MG63 (cell line): ENCODE measurements at places on chromosomes 13 and 19. TPM values are rescaled to one million over a fixed set of nuclear protein-coding genes. Genes with fewer than 3 reads are reported as not detected.
A peak's percentile ranks its signal among the peaks of the same experiment; 100 is the strongest.

DNA sequence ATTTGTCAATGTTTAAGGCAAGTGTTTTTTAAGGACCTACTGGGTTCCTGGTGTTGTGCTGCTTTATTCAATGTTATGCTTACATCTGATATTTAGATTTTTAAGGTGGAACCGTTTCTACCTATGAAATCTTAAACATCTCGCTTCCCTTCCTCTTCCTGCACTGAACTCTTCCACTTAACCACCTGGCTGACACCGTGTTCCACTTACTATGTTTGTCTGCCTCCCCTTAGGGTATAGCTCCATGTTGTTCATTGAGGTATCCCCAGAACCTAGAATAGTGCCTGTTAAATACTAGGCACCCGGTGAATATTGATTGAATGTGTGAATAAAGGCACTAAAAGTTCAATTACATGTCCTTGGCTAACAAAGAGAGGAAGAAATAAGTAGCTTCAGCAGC, 104.9 kb downstream of the RNF17 start:
- no peak for DNase-seq

GRCh38 chr13:25170554-25171111, 1.5 kb downstream of the AMER2 start:
- DNase-seq, result peak; percentile 9

- DNase-seq, result no peak
Measured at GRCh38 chr13:30105381-30105780, 202.0 kb downstream of the KATNAL1 start.

DNA sequence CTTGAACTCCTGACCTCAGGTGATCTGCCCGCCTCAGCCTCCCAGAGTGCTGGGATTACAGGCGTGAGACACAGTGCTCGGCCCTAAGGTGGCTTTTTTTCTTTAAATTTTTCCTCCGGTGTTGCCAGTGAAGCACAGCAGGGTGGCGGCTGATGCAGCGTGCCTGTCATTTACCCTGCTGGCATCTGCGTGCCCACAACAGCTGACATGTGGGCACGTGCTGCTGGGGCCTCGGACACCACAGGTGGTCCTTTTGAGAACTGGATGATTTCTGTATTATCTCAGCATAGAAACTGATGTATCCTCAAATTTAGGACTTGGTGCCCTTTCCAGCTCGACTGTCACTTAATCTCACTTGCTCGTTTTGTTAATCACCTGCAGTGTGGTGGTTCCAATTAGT, 31.2 kb upstream of the TEX29 start:
- no peak for DNase-seq

DNA sequence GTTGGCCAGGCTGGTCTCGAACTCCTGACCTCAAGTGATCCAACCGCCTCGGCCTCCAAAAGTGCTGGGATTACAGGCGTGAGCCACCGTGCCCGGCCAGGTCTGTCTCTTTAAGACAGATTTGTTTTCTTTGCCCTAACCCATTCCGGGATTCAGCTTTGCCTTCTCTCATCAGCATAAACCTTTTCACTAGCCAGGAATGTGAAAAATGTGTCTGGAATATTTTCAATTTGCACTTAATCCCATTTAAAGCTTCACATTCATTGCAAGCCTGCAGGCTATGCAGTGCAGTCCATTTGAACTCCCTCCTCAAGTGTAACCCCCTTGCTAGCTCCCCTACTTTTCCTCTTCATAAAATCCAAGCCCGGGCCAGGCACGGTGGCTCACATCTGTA, 880 bp upstream of the TMEM160 start:
- peak; percentile 53 for DNase-seq

GRCh38 chr19:9865732-9866501, 30.8 kb downstream of the PIN1 start:
- DNase-seq, result no peak

DNA sequence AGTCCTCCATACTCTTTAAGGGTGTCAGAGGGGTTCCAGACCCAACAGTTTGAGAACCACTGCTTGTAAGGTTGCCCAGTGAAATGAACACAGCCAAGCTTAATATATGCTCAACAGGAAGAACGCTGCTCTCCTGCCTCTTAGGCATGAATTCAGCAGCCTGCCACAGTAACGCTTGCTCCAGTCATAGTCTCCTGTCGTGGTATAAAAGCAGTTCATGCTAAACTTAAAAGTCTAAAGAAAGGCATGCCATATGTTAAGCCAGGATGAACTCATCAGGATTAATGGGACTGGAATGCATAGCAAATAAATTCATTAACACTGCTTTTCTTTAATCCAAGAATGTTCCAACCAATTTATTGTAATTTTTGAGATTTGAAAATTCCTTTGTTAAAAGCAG, 38.7 kb downstream of the SLC7A1 start:
- no peak for DNase-seq

The CYP2S1 gene
- total RNA-seq, result 3.9 and 5.0 TPM in 2 replicates

The GARIN5A gene
- 1.2 TPM in 1 of 2 replicates, not detected in the other for total RNA-seq

The DAND5 gene
- total RNA-seq, result 0.33 and 1.2 TPM in 2 replicates
